DMS 273 treated with DMSO at 0.1 percent for 48 hours (cell line): ENCODE measurements at places on chromosomes 2 and 18.

DNA sequence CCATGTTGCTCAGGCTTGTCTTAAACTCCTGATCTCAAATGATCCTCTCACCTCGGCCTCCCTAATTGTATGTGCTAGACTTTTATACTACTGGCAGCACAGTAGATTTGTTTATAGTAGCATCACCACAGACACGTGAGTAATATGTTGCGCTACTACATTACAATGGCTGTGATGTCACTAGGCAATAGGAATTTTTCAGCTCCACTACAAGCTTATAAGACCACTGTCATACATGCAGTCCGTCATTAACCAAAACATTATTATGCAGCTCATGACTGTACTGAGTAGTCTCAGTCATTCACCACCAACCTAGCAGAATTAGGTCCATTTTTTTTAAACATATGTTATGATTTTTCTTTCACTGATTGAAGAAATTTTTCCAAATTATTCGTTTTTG, 398.9 kb downstream of the DCC start:
- no peak for DNase-seq

DNA sequence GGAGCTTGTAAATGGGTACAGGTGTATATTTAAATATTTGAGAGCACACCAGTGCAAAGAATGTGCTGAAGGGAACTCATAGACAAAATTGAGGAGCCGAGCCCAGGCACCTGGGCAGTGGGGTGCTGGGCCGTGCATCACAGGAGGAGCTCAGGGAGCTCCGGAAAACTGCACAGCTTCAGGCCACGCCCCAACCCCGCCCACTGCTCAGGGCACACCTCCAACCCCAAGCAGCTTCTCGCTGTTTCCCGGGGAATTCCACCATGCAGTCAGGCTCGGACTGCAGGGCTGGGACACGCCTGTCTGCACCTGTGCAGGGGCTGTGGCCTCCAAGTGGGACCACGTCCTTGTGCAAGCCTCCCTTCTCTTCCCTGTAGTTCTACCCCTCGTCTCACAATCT, 243.0 kb downstream of the HDAC4 start:
- DNase-seq = no peak

DNA sequence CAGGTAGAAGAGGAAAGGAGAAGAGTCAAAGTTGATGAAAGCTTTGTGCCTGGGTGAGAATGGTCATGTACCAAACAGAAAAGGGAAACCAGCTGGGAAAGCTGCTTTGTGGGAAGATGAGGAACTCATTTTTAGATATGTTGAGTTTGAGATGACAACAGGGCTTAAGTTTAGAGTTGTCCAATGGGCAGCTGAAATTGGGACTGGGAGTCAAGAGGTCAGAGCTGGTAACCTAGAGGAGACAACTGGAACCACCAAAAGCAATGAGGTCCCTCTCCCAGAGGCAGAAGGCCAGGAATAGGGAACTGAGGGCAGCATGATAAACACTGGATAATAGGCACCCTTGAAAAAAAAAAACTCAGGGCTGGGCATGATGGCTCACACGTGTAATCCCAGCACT, 48.8 kb downstream of the SLC4A1AP start:
- no peak for DNase-seq

GRCh38 chr2:109344270-109344805, 215.3 kb downstream of the SH3RF3 start:
- DNase-seq = no peak

- DNase-seq = no peak
These were observed 151.5 kb downstream of the ERBB4 start for GRCh38 chr2:212387146-212387545.

DNA sequence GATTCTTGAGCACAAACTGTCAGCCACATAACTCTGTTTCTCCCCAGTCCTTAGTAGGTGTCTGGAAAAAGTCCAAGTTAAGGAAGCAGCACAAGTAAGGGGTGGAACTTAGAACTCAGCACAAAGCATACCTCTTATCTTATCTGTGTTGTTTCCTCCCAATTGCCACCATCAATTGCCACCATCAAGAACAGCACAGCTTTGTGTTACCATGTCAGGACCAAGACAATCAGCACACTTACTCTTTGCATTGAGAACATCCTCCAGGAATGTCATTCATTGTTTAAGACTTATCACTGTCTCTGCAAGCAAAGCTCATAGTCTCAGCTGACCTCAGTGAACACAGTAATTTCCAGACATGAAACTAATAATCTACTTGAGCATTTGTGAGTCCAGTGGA, 212.7 kb upstream of the FSHR start:
- DNase-seq = no peak

DNA sequence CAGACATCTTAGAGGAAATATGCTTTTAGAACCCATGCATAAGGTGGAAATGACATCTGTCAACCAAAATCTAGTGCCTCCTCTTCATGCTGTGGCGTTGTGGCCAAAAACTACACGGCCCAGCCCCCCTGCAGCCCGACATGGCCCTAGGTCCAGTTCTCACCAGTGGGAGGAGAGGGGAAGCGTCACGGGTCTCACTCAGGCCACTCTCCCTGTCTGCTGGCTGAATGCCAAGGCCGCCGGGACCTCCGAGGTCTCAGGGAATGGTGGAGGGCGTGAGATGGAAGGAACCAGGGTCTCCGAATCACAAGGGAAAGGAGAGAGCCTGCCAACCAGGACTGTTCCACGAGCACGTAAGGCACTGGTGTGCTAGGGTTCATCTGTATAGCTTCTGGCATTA, 361.0 kb downstream of the ANAPC1 start:
- DNase-seq = no peak

GRCh38 chr2:101327863-101328394, 19.4 kb upstream of the RNF149 start:
- DNase-seq = no peak
